ENCODE measurements at places on chromosomes 2 and 18.

GRCh38 chr2:195871326-195871725, 197.3 kb downstream of the DNAH7 start:
- DNase-seq, result no peak

DNA sequence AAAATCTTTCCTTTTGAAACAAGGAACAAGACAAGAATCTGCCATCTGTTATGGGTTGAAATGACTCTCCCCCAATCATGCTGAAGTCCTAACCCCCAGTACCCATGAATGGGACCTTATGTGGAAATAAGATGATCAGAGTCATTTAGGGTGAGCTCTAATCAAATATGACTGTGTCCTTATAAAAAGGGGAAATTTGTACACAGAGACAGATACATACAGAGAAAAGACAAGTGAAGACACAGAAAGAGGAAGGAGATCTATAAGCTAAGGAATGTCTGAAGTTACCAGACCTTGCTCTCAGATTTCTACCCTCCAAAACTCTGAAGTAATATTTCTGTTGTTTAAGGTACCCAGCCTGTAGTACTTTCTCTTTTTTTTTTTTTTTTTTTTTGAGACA, 15.7 kb downstream of the TGFBRAP1 start:
- DNase-seq, result no peak

- DNase-seq, result no peak
Observed at GRCh38 chr2:63059793-63060471, 9.3 kb downstream of the OTX1 start.

GRCh38 chr2:75577280-75577679, 16.5 kb upstream of the EVA1A start:
- no peak for DNase-seq

- DNase-seq, result no peak
Observed at GRCh38 chr18:9817286-9817685, 68.5 kb upstream of the TXNDC2 start.

GRCh38 chr2:47057687-47058002, 97.5 kb downstream of the STPG4 start:
- no peak for DNase-seq

GRCh38 chr2:3094999-3095958, 282.3 kb downstream of the EIPR1 start:
- DNase-seq, result peak; percentile 55

DNA sequence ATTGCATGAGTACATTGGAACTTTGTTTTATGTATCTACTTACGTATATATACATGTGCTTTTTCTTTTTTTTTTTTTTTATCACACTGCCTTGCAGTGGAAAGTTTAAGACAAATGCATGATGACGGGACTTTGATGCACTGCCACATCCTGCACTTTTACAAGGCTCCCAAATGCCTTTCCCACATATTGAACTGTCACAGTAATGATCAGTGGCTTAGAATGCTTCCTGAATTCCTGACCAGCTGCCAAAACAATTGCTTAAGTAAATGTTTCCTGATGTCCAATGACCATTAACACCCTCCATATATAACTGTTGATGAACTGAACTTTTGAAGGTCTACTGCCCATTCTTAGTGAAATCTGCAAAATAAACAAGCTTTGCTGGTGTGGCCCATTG, 60.2 kb downstream of the LYPD6B start:
- DNase-seq, result no peak

DNA sequence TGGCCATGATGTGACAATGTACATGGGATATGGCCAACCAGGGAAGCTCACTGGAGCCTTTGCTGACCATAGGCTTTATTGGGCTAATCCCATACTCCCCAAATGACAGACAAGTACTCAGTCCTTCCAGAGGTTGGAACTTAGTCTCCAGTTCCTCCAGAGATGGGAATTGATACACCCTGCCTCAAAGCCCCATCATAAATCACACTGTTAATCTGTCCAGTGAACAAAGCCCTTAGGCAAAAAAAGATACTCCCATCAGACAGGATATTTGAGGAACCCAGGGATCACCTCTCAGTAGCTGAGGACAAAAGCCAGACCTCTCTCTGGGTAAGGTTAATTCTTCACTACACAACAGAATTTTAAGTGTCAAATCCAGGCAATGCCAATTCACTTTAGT, 247.5 kb upstream of the CDH20 start:
- no peak for DNase-seq

- DNase-seq, result no peak
Observed at GRCh38 chr2:160581035-160581434, 87.4 kb upstream of the RBMS1 start.

- DNase-seq, result no peak
Observed at GRCh38 chr2:42167458-42167857, 1.7 kb upstream of the EML4 start.

GRCh38 chr2:183950673-183951072, 647.7 kb upstream of the ZNF804A start:
- DNase-seq, result peak; percentile 7

GRCh38 chr2:112622528-112622849, 23.2 kb upstream of the SLC20A1 start:
- DNase-seq, result no peak

GRCh38 chr2:199470361-199470671, 12.6 kb upstream of the SATB2 start:
- DNase-seq, result no peak

DNA sequence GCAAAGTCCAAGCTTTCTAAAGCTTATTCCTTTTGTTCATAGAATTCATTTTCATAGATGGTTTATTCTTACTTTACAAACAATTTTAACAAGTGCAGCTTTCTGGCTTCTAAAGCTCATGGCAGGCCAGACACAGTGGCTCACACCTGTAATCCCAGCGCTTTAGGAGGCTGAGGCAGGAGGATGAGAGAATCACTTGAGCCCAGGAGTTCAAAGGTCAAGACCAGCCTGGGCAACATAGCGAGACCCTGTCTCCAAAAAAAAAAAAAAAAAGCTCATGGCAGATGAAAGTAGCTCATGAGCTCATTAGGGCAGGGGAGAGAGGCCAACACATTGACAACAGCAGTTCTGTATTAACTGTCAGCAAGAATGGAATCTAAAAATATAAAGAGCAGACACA, 28.1 kb upstream of the NPC1 start:
- no peak for DNase-seq

DNA sequence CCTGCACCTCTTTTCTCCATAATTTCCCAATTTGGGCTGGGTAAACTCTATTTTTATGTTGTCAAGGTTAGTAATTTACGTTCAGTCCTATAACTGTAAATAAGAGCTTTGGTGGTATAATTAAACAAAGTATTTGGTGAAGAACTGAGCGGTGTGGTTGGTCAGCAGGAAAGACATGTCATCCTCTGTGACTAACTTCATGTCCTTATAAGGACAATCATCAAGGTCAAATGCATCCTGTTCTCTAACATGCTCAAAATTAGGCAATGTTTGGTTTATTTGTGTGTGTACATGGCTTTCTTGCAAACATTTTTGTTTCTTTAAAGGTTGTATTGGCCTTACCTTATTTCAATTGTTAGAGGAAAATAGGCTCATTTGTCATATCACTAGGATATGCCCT, 121.5 kb upstream of the NABP1 start:
- DNase-seq, result no peak

- DNase-seq, result no peak
Observed at GRCh38 chr2:73891276-73891901, 1.4 kb upstream of the ACTG2 start.

DNA sequence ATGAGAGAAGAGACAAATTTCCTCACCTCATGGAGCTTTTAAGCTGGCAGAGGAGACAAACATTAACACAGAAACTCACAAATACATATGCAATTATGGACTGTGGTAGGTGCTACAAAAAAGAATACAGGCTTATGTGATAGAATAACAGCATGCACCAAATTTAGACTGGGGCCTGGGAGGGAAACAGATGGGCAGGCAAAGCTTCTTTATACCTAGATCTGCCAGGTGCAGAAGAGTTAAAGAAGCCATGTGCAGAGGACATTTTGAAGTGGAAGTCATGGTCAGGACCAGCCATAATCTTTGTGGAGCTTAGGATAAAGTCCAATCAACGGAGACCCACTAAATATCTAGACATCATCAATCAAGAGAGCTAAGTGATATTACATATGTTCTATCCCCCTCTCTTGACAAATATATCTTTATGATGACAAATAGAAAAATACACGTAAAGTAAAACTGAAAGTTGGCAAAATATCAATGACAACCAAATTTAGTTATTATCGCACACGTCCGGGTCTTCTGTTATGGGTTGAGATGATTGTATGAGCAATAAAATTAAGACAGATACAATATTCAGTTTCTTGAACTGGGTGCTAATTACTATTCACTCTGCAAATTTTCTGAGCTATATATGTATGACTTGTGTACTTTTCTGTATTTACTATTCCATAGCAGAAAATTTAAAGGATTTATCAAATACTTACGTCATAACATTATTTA, 44.1 kb downstream of the CD28 start:
- DNase-seq, result no peak

- DNase-seq, result no peak
Observed at GRCh38 chr18:51390702-51391101, 193.2 kb upstream of the MEX3C start.

GRCh38 chr2:171389780-171390179, 44.0 kb downstream of the METTL8 start:
- no peak for DNase-seq

DNA sequence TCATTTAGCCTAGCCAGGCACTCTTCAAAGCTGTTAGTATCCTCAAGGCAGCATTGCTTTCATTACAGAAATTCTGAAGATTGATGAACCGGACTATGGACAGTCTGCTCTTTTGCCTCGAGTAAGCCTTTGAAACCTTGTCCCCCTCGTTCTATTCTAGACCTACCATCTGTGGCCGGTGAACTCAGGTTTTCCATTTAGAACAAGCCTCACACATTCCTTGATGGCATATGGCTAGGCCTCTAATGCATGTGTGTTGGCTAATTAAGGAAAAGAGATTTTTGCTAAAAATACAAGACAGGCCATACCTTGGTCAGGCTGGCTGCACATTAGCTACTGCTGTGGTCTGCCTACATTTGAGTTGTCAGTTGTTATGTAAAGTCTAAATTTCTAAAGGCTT, 111.8 kb downstream of the CERS6 start:
- no peak for DNase-seq

DNA sequence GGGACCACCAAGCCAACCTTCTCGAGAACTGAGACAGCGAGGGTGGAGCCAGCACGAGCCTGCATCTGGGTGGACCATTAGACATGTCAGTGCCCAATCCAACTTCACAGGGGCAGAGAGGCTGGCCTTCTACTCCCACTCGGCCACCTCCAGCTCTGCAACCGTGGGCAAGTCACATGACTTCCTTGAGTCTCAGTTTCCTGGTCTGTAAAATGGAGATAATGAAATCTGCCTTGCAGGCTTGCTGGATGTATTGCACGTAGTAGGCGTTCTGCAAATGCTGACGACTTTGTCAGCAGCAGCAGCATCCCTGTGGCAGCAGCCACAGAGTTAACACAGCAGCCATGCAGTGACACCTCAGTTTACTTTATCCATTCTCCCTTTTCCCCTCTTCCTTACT, 208.9 kb downstream of the GLI2 start:
- no peak for DNase-seq

DNA sequence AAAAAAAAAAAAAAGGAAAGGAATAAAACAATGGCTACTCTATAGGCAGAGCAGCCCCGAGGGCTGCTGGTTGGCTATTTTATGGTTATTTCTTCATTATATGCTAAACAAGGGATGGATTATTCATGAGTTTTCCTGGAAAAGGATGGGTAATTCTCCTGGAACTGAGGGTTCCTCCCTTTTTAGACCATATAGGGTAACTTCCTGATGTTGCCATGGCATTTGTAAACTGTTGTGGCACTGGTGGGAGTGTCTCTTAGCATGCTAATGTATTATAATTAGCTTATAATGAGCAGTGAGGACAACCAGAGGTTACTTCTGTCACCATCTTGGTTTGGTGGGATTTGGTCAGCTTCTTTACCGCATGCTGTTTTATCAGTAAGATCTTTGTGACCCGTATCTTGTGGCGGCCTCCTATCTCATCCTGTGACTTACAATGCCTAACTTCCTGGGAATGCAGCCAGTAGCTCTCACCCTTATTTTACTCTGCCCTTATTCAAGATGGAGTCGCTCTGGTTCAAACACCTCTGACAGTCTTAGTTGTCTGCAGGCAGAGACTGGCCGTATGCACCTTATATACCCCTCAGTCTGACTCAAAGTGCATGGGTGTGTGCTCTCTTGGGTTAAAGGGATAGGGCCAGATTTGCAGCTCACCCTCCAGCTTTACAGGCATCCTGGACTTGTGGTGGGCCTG, 57.7 kb downstream of the HAUS1 start:
- DNase-seq, result no peak

DNA sequence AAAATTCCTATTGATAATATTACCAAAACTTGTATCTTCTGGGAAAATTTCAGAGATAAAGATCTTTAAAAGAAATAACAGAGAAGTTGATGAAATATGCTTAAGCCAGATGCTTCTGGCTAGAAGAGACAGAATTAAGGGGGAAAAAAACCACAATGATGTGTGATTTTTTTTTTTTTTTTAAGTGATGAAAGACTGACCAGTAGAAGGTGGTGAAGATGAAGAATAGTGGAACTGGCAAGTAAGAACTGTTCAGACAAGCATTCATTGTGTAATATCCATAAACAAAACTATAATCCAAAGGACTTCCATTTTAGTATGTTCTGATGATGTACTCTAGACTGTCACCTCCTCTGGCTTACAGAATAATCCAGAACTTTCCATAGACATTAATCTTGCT, 89.8 kb downstream of the INO80D start:
- no peak for DNase-seq

GRCh38 chr2:8090748-8091700, 590.8 kb upstream of the ID2 start:
- peak; percentile 52 for DNase-seq

DNA sequence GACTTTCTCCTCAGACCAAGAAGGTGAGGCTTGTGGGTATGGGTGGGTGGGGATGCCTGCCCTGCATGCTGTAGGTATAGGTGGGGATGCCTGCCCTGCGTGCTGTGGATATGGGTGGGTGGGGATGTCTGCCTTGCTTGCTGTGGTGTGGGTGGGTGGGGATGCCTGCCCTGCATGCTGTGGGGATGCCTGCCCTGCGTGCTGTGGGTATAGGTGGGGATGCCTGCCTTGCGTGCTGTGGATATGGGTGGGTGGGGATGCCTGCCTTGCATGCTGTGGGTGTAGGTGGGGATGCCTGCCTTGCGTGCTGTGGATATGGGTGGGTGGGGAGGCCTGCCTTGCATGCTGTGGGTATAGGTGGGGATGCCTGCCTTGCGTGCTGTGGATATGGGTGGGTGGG, 278.4 kb downstream of the NEDD4L start:
- no peak for DNase-seq

DNA sequence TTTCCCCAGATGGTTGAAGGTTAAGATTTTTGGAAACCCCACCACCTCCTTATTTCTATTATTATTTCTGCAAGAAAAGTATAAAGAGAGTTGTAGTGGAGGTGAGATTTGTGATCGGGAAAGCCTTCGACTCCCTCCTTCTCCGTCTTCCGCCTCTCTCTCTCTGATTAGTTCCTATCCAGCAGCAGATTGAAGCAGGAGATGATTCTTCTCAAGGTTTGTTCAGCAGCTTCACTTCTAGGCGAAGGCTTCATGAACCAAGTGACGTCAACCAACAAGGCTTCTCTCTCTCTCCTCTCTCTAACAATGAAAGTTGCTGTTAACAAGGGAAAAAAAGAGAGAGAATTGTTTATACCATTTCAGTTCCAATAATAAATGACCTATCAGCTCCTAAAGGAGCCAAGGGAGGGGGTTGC, at the start of gene BAZ2B:
TSS of gene BAZ2B (minus strand) at position 263 of the 416 bp plus-strand sequence. CDS start 137,829 bp downstream, outside the sequence.
- DNase-seq, result peak; percentile 15

GRCh38 chr18:47036298-47036874, 965 bp upstream of the ELOA2 start:
- DNase-seq, result peak; percentile 7

GRCh38 chr2:113226462-113226861, 52.3 kb downstream of the PAX8 start:
- DNase-seq, result no peak

GRCh38 chr2:23662466-23662865, 264.5 kb downstream of the ATAD2B start:
- no peak for DNase-seq
